ENCODE measurements at places on chromosomes 1 and 21.
A peak's percentile ranks its signal among the peaks of the same experiment; 100 is the strongest.

- DNase-seq, result no peak
These were observed 1.8 kb upstream of the OR2T6 start for GRCh38 chr1:248373761-248374160.

GRCh38 chr1:230159580-230159979 is 92.5 kb downstream of the GALNT2 start:
- DNase-seq, result no peak

GRCh38 chr1:214027498-214027897 is 39.7 kb downstream of the PROX1 start:
- no peak for DNase-seq

- peak; percentile 47 for DNase-seq
These were observed 10.7 kb downstream of the LEPR start for GRCh38 chr1:65431111-65431705.

DNA sequence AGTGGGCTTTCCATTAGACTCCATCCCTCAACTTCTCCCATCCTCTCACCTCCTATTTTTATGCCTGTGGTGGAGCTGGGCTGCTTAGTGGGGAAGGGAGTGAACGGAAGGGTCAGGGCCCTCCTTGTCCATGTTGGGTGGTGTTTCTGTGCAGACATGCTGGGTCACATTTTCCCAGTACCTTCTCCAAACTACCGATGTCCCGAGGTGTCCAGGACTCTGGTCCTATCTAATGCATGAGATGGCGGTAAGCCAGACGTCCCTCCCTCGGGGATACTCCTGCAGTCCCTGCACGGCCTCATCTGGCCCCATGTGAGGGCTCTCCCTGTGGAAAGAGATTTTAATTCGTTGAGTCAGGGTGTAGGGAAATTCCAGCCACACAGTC is 61.0 kb downstream of the OBSCN start:
- no peak for DNase-seq

DNA sequence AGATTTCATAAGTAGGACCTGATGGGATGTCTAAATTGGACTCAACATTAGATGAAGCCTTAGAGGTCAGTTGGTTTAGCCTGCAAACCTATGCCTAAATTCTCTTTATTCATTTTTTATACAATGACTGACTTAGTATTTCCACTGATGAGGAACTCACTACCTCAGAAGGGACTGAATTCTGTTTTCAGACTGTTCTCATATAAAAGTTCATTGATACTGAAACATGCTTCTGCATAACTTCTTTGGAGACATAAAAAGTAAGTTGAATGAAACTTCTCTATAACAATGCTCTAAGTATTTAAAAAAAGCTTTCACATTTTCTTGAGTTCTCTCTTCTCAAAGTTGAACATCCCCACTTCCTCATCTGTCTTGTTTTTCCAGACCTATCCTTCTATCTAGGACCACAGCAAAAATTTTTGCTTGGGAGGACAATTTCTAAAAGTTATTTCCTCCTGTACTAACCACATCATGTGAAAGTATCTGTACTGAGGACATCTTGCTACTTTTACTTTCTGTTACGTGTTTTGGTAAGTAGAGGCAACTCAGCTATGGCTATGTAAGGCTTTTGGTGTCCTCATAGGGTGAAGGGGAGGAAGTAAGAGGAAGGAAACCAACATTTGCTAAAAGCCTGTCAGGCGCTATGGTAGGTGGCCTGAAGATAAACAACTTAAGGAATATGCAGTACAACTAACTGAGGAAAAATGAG is 64.1 kb downstream of the USP24 start:
- no peak for DNase-seq

- DNase-seq, result no peak
These were observed 321.3 kb downstream of the CAMTA1 start for GRCh38 chr1:7106442-7107108.

DNA sequence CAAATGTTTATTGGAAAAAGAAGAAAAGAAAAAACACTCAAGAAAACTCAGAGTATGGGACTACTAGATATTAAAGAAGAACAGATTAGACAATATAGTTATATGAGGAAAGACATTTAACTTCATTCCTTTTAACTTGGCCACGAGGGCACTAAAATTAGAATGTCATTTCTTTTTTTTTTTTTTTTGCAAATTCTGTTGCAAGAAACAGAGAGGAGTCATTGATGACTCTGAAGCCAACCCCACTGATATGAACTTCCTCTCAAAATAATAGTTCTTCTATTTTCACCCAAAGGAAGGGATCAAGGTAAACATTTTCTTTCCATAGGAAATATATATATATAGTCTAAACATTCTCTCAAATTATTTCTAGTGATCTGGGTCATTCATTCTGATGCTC is 24.6 kb upstream of the PEX19 start:
- no peak for DNase-seq
